Heart right ventricle (tissue), 16 donors: ENCODE measurements at places on chromosomes 2 and 18. TPM values are rescaled to one million over a fixed set of nuclear protein-coding genes. Genes with fewer than 3 reads are reported as not detected.

CKAP2L gene
- not detected for total RNA-seq

FZD7 gene
- total RNA-seq = 14.2 TPM

SLC11A1 gene
- 3.9 TPM for total RNA-seq

MEP1B gene
- total RNA-seq = not detected

ABCG5 gene
- total RNA-seq = not detected

RIT2 gene
- not detected for total RNA-seq

FBXO36 gene
- 1.2 TPM for total RNA-seq

ZNF892 gene
- 2.3 TPM for total RNA-seq

MARCHF4 gene
- total RNA-seq = not detected

SLC8A1 gene
- total RNA-seq = 1,497 TPM

TOGARAM2 gene
- total RNA-seq = 3.7 TPM

DNA sequence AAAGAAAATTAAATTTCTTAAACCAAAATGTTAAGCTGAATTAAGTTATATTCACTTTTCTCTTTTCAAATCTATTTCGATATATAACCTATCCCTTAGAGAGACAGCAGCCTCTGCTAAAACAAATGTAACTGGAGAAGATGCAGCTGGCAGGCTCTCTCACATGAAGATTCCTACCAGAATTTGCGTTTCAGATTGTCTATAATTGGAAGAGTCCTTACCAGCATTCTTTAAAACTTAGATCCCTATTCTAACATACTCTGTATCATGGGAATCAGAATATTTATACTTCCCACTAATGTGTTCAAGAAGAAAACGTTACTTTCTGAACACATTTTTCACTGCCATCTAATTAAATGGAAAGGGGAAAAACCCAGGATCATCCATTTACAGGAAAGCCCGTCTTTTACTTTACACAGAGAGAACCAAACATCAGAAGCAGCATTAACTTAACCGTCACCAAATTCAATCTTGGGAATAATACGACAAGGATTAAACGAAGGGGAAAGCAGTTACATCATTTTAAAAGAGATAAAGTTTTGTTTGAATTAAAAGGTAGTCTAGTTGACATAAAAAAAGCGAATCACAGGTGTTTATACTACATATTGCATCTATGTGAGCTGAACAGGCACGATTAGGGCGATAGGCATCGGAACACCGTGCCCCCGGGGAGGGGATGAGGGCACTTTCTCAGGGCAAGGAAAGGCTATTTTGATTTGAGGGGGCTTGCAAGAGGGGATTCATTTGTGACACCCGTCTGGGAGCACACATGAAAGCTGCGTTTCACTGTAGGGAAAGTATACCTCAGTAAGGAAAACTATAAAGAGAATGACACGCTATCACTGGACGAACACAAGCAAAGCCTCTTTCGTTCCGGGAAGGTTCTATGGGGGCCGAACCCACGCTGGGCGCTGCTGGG, 1.3 kb downstream of the PTPN2 start:
- H3K36me3 ChIP-seq = no peaks in the 10 kb centered on the region
- H3K4me3 ChIP-seq = peak overlapping the region; percentile 71
- peak overlapping the region; percentile 99 for H3K27ac ChIP-seq

DNA sequence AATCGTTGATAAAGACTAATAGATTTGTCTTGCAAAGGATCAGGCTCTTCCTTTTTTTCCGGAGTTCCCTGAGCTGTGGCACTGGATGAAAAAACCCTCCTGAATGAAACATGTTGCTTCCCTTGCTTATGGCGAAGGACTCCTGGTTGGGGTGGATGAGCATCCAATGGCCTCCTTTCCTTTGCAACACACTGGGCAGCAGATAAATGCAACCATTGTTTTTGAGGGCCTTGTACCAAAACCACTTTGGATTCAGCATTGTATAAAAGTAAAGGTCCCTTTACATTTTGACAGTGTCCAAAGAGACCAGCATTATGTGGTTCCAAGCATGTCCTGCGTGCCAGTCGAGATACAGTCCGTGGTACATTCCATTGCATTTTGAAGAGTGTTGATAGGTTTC, 44.7 kb downstream of the FAM210A start:
- peaks cover 62% of the 10 kb centered on the region for H3K4me1 ChIP-seq
- no peak overlapping the region for H3K27ac ChIP-seq
- no peaks in the 10 kb centered on the region for H3K36me3 ChIP-seq
- H3K27me3 ChIP-seq = no peaks in the 10 kb centered on the region
- DNase-seq = no peak

DNA sequence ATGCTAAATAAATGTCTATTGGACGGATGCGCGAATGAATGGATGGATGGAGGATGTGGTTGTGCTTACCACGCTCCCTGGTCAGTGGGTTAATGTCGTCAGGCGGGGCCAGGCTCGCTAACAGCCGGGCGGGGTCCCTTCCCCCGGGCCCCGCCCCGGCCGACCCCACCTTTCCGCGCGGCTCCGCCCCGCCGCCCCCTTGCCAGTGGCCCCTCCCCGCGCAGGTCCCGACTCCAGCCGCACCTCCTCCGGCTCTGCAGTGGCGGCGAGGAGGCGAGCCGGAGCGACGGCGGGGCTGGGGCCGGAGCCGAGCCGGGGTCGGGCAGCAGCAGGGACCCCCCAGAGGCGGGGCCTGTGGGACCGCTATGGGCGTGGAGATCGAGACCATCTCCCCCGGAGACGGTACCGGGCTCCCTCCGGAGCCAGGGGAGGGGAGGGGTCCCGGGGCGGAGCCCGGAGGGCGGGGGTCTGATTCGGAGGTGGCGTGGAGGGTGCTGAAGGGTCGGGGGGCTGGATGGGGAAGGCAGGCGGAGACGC, at the start of gene FKBP1B:
TSS of gene FKBP1B (plus strand) at position 257 of the 537 bp plus-strand sequence. CDS start at position 366, 109 bp downstream.
- H3K4me1 ChIP-seq = no peaks in the 10 kb centered on the region
- DNase-seq = peak; percentile 23
- peak within 1 kb of the TSS; percentile 47 for H3K27ac ChIP-seq
- peak within 1 kb of the TSS; percentile 84 for H3K4me3 ChIP-seq

- no peaks in the 10 kb centered on the region for H3K4me1 ChIP-seq
- no peak for DNase-seq
- no peaks in the 10 kb centered on the region for H3K36me3 ChIP-seq
- no peak overlapping the region for H3K4me3 ChIP-seq
Observed at GRCh38 chr2:165544897-165545296, 75.4 kb downstream of the CSRNP3 start.

- H3K27me3 ChIP-seq = no peaks in the 10 kb centered on the region
- no peak overlapping the region for H3K4me3 ChIP-seq
- H3K4me1 ChIP-seq = peaks cover 11% of the 10 kb centered on the region
Observed at GRCh38 chr18:46624127-46624526, 32.9 kb downstream of the LOXHD1 start.

GRCh38 chr18:24446453-24446852, 14.0 kb upstream of the HRH4 start:
- H3K27me3 ChIP-seq = no peaks in the 10 kb centered on the region
- no peak overlapping the region for H3K27ac ChIP-seq
- DNase-seq = no peak

- peaks cover 11% of the 10 kb centered on the region for H3K27me3 ChIP-seq
- no peak overlapping the region for H3K4me3 ChIP-seq
- no peaks in the 10 kb centered on the region for H3K36me3 ChIP-seq
- DNase-seq = no peak
Observed at GRCh38 chr2:240069829-240070228, 16.5 kb upstream of the OR6B3 start.

- H3K4me1 ChIP-seq = no peaks in the 10 kb centered on the region
- H3K27ac ChIP-seq = no peak overlapping the region
- H3K27me3 ChIP-seq = no peaks in the 10 kb centered on the region
- H3K4me3 ChIP-seq = no peak overlapping the region
- no peaks in the 10 kb centered on the region for H3K36me3 ChIP-seq
Observed at GRCh38 chr2:58633613-58634365, 392.7 kb upstream of the FANCL start.

- H3K27me3 ChIP-seq = peaks cover 6% of the 10 kb centered on the region
- H3K4me3 ChIP-seq = no peak overlapping the region
- H3K36me3 ChIP-seq = no peaks in the 10 kb centered on the region
Observed at GRCh38 chr2:6074089-6074643, 382.0 kb downstream of the SOX11 start.

DNA sequence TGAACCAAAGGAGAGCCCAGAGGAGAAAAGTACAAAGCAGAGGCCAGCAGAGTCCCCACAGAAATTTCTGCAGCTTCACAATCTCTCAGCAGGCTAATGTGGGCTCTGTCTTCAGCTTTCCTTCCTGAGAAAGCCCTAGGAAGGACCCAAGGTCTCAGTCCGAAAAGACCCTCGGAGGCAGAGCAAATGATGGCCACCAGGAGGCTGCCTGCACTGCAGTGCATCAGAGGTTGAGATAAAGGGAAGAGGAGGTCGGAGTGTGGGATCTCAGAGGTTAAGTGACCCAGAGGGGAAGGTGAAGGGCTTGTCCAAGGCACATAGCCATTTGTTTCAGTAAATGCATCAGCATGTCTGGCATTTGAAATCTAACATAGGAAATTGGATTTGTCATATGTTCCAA, 299.1 kb upstream of the SLC14A2 start:
- H3K36me3 ChIP-seq = no peaks in the 10 kb centered on the region
- H3K27me3 ChIP-seq = no peaks in the 10 kb centered on the region
- H3K27ac ChIP-seq = no peak overlapping the region

DNA sequence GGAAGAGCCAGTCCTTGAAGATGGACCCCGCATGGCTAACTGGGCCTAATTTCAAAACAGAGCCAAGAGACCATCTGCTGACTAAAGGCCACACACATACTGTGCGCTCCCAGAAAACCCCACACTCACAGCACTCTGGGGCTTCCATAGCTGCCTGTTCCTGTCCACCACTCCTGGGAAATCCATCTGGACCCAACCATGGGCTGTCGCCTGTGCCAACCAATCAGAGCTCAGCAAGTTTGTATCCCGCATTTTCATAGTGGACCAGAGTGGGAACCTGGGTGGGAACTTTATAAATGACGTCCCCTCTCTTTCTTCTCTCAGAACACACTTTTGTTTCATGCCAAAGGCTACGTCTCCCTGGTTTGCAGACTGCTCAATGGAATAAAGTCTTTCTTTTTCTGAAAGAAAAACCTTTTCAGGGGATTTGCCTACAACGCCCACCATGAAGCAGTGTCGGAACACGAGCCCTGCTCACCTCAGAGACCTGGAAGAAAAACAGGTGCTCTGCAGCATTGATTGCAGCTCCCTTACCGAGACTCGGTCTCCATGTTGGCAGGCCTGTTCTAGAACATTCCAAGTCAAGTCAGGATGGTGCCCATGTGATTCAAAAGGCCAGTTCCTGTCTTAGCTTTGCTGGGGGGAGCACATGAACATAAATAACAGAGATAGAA, 137.2 kb upstream of the GPC1 start:
- no peak overlapping the region for H3K27ac ChIP-seq
- H3K36me3 ChIP-seq = no peaks in the 10 kb centered on the region
- no peak overlapping the region for H3K4me3 ChIP-seq
- DNase-seq = no peak

DNA sequence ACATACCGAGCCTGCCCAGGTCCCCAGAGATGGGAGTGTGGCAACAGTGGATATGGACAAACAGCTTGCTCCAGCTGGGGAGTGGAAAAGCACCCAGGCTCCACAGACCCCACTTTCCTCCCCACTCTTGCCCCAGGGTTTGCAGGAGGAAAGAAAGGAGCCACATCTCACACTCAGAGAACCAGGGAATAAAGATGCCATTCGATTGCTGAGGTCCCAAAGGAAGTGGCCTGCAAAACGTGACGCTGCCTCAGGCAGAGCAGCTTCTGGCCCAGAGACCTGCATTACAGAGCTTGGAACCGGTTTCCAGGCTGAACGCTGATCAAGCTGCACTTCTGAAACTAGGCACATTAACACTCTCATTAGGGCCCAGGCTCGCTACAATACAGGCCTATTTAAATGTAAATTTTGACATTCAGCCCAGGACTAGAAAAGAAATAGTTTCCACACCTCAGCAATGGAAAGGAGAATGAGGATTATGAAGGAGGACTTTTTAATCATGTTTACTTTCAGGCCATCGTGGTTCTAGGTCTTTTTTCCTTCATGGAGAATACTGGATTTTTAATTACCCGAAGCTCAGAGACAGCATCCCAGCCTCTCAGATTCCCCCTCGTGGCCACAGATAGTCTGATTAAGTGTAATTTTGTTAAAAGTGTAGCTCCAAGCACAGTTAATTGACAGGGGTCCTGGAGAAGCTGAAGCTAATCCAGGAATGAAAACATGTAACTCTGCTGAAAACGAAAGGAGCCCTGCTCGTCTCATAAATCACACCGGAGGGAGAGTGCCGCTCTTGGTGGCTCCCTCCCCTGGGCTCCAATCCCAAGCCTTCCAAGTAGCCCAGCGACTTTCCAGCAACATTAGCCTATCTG, 221.3 kb upstream of the RAB6C start:
- DNase-seq = no peak
- H3K27me3 ChIP-seq = peaks cover 4% of the 10 kb centered on the region
- peak overlapping the region; percentile 25 for H3K27ac ChIP-seq
- no peak overlapping the region for H3K4me3 ChIP-seq
- H3K4me1 ChIP-seq = no peaks in the 10 kb centered on the region

GRCh38 chr2:219207884-219208740, 1.5 kb downstream of the ZFAND2B start:
- H3K36me3 ChIP-seq = no peaks in the 10 kb centered on the region
- no peak for DNase-seq
- no peak overlapping the region for H3K4me3 ChIP-seq

DNA sequence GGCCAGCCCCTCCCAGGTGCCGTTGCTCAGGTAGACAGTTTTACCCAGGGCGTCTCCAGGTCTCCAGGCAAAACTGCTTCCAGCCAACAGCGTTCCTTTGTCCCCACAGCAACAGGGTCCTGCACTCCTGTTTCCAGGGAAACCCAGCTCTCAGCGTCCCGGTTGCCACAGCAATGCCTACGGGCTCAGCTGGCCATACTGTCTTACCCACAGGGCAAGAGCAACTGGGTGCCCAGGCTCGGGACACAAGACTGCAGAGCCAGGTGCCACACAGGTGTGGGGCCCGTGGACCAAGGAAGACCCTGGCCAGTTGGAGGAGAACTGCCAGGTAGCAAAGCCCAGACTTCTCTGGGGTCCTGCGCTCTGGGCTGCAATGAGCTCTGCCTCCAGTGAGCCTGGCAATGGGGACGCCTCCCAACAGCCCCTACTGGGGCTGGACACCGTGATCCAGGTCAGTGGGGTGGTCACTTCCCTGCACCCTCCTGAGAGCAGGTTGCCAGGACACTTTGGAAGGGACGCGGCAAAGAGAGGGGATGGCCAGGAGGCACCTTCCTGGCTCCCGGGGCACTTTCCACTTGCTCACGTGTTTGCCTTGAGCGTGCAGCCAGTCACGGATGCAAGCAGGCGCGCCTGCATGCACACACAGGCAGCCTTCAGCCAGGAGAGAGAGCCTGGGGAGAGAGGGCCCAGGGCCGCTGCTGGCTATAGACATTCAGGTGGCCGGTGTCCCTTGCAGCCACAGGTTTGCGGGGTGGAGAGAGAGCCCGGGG, at the start of gene CROCC2:
TSS of gene CROCC2 (plus strand) at position 196 of the 770 bp plus-strand sequence. CDS start at position 374, 178 bp downstream.
- H3K27ac ChIP-seq = no peak within 1 kb of the TSS
- H3K27me3 ChIP-seq = peaks cover 24% of the 10 kb centered on the region
- no peaks in the 10 kb centered on the region for H3K4me1 ChIP-seq
- H3K36me3 ChIP-seq = no peaks in the 10 kb centered on the region
- H3K4me3 ChIP-seq = no peak within 1 kb of the TSS
- peak; percentile 8 for DNase-seq

DNA sequence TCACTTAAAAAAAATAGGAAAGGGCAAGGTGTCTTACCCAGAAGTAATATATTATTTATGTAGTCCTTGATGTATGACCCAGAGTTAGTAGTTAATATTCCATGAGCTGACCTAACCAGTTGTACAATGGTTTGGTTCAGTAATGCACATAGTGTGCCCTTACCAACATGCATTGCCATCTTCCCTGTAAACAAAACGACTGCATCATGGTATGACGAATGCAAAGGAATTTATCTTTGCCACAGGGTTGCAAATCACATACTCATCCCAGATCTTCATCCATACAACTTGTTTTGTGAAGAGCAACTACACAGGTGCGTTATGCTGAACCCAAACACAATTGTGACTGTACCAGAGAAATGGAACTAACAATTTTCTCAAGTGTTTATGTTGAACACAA, 68.9 kb upstream of the ZSWIM2 start:
- H3K4me1 ChIP-seq = no peaks in the 10 kb centered on the region
- no peaks in the 10 kb centered on the region for H3K36me3 ChIP-seq
- H3K4me3 ChIP-seq = no peak overlapping the region
- no peak for DNase-seq
